Stimulated activated CD4-positive, alpha-beta T cell treated with anti-CD3 and anti-CD28 coated beads, Interleukin-12 subunit alpha, Interleukin-12 subunit beta, amount 100 ng/mL, for 4 hours (primary cell): ENCODE measurements at places on chromosomes 3 and 15.
A peak's percentile ranks its signal among the peaks of the same experiment; 100 is the strongest.

DNA sequence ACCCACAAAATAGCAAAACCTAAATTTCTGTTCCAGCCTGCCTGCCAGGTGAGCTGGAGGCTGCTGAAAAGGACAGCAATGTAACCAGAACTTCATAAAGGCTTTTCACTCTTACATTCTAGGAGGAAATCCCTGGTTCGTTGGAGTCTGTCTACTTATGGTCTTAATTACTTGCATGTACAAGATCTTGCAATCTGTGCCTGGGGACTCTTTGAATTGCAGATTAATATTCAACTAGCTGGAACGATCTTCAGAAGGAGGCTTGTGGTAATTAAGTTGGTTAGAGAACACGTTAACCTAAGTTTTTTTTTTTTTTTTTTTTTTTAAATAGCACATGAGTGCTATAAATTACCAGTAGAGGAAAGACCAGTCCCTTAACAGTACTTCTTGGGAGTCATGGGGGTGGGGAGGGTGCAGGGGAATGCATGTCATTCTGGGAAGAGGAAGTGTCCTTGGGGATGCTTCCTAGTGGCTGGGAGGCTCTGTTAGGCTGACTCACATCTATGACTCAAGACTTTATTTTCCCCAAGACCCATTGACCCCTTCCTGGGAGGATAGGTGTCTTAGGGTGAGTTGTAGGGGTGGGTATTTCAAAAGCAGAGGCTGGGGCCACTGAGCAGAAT lies 139.8 kb downstream of the RAB11A start:
- DNase-seq = no peak

- no peak for DNase-seq
Measured at GRCh38 chr3:32614956-32615355, 44.3 kb upstream of the DYNC1LI1 start.

GRCh38 chr3:2790266-2790815 lies 319.8 kb downstream of the IL5RA start:
- DNase-seq = no peak

DNA sequence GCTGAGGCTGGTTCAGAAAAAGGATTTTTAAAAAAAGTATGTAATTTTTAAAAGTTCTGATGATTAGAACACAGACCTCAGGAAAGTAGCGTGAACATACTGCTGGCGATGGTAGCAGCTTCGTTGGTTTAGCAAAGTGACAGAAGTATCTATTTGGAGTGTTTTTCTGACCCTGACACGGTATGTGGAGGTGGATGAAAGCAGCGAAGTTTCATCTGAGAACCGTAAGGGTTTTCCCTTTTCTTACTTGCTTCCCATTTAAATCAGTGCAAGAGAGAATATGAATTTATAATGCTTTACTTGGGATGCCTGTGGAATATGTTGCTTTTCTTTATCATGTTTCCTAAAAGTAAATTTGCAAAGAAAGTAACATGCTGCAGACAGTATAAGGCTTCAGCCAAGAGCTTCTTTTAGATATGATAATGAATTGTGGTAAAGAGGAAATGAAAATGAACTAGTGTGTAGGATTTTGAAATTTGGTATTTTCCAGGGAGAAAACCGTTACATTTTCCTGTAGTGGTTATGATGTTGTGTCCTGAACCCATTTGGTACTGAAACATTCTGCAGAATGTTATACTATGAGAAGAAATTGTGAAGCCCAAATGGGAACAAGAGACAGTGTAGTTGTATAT lies 3.9 kb downstream of the CHST2 start:
- DNase-seq = no peak

DNA sequence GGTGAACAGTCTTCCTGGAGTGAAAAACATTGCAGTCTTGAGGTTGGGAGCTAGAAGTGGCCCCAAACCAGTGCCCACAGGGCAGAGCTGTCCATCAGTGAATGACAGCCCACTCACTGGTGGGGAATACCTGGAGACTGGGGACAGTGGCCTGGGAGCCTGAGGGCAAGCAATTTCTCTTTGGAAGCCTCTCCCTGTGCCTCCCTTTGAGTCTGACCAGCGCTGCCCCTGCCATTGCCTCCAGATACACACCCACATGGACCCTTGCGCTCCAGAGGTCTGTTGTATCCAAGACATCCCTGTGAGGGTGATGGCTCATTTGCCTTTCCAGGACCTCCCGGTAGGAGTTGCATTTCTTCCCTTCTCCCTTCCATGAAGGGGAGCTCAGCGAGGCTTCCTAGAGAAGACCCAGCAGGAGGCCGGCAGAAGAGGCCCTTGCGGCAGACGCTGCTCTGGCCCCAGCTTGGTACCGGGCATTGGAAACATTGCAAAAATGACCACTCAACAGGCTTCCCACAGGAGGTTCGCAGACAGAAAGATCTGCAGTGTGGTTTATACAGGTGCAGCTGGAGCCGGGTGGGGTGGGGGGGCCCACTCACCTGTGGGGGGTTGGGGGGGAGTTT lies 38.5 kb downstream of the KLF13 start:
- no peak for DNase-seq

- no peak for DNase-seq
Measured at GRCh38 chr3:64634417-64634816, 53.4 kb downstream of the ADAMTS9 start.

DNA sequence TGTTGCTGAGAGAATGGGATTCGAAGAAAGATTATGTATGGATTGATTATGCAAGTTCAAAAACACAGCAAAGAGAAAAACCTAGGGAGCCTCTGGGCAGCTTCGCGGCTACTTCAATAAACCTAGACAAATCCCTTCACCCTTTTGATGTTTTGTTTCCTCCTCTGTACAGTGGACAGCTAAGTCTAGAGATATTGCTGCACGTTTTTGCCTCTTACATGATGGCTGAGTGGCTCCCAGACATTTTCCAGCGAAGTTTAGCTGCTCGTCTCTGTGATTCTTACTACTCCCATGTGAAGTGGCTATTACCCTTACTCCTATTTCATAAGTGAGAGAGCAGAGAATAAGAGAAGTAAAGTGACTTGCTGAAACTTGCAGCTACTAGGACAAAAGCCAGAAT lies 695.0 kb upstream of the GRM7 start:
- DNase-seq = no peak

DNA sequence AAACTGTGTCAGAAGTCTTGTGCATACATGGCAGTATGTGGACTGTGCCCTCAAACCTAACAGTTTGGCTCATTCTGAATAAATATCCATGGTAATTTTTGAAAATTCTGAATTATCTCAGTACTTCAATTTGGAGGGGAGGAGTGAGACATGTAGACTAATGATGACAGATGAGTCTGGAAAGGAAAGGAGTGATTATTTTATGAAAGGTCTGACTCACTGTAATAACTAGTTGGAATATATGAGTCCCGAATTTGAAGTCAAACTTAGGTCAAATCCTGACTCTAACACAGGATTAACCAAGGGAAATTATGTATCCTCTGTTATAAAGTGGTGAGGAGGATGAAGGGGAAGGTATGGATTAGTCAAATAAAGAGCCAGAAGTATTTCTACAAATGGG lies 38.6 kb downstream of the SUCNR1 start:
- no peak for DNase-seq

- DNase-seq = no peak
Measured at GRCh38 chr3:149015393-149015792, 24.1 kb downstream of the GYG1 start.

GRCh38 chr15:51382787-51383186 lies 41.3 kb downstream of the GLDN start:
- no peak for DNase-seq

GRCh38 chr3:36903119-36903882 lies 41.6 kb downstream of the TRANK1 start:
- no peak for DNase-seq

DNA sequence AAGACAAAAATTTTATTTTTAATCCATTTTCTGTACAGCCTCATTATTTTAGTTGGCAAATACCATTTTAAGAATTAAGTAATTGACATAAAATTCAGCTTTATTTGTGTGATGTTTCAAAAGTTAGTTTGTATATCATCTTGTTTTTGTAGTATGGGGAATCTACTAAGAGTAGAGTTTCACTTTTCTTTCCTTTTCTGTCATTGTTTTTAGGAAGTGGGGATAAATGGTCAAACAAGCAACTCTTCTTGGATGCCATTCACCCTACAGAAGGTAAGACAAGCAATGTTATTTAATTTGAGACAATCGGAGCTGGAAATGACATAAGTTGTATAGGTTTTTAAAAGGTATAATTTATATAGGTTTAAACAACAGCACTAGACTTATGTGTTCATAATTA lies 268.3 kb downstream of the BBX start:
- no peak for DNase-seq

DNA sequence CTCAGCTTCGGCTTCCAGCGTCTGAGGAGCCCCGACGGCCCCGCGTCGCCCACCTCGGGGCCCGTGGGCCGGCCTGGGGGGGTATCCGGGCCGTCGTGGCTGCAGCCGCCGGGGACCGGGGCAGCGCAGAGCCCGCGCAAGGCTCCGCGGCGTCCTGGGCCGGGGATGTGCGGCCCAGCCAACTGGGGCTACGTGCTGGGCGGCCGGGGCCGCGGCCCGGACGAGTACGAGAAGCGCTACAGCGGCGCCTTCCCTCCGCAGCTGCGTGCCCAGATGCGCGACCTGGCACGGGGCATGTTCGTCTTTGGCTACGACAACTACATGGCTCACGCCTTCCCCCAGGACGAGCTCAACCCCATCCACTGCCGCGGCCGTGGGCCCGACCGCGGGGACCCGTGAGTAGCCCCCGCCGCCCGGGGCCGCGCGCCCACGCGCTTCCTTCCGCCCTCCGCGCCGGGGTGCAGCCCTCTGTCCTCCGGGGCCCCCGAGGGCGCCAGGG lies 462 bp downstream of the EDEM1 start:
- peak; percentile 49 for DNase-seq

- DNase-seq = no peak
Measured at GRCh38 chr3:193946945-193947344, 189.0 kb upstream of the HES1 start.

DNA sequence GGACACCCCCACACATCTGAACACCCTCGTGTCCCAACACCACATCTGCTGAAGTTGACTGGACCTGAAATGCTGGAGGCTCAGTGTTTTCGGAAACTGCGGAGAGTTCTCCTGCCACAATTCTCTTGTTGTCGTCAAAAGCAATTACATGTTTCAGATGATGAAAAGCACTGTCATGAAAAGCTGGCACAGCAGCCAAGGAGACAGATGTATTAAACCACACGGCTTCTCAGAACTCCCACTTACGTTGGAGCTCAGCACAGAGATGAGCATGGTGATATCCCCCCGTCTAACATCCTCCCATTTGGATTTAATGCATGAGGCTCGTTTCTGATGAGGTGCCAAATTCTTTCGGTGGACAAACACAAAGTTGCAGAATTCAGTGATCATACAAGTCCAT lies 180.1 kb downstream of the RORA start:
- no peak for DNase-seq

DNA sequence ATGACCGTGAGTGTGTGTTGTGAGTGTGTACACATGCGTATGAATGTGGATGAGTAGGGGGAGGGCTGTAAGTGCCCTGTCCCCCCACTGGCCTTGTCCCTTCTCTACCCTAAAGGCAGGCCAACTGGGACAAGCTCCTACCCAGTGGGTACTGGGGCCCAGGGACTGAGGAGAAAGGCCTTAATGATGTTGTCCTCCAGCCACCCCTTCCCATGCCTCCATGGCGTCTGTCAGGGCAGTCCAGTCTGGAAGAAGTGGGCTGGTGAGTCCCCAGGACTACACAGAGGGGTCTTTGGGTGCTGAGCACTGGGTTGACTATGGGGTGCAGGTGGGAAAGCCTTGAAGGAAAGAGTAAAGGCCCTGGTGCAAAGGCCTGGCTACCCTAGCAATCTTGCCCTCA lies 16.9 kb upstream of the CORO2B start:
- DNase-seq = no peak

DNA sequence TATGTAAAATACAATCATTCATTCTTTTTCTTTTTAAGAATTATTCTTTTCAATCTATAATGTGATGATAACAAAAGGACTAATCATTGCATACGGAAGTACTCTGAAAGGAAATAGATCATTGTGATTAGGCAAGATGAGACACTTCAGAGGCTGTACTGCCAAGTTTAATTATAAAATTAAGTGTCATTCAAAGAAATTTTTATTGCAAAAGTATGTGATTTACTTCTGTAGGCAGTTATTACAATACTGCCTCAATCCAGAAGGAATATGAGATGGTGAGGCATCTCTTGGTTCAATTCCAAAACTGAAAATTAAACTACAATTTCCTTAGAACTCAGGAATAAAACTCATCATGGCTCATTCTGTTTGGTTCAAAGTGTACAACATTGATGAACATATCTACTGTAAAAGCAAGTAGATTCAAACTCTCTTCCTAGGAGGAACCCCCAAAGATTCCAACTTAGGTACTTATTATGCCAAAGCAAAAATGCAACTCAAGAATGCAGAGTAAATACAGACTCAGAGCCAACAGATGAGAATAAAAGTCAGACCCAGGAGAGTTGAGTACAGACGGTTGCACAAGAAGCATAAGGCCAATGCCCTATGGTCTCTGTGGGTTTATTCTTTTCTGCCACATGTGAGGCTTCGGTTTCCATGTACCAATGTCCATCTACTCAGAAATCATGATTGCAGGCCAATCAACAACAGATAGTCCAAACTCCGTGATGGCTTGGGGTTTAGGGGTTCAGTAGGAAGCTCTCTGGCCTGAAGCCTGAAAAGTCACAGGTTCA lies 118.5 kb upstream of the WNT5A start:
- DNase-seq = no peak

DNA sequence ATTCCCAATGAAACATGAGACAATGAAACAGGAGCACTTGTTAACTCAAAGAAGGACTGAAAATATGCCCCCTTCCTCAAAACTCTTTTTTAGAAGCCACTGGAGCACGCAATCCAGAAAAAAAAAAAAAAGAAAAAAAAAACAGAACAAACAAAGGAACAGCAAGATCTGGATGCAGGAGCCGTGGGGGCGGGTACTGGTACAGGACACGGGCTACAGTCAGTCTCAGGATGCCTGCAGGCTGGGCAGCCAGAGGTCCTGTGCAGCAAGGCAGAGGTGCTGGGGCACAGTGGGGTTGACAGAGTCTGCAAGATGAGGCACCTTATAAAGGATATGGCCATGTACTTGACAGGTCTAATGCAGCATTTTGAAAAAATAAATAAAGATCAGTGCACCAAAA lies 22.3 kb upstream of the ALDH1L1 start:
- no peak for DNase-seq

GRCh38 chr3:188323067-188323842 lies 169.3 kb downstream of the LPP start:
- no peak for DNase-seq

GRCh38 chr15:101597360-101597928 lies 54.7 kb downstream of the TM2D3 start:
- DNase-seq = no peak

- DNase-seq = no peak
Measured at GRCh38 chr3:195139876-195140240, 131.1 kb downstream of the XXYLT1 start.

DNA sequence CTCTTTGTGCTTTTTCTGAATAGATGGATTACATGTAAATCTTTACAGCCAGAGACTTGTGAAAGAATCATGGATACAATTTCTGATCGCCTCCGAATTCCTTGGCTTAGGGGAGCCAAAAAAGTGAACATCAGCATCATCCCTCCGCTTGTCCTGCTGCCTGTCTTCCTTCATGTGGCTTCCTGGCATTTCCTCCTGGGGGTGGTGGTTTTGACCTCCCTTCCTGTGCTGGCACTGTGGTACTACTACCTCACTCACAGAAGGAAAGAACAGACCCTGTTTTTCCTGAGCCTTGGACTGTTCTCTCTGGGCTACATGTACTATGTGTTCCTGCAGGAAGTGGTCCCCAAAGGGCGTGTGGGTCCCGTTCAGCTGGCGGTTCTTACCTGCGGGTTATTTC lies 5.9 kb downstream of the ZDHHC23 start:
- no peak for DNase-seq
